Renal cortical epithelial cell (primary cell): ENCODE measurements at places on chromosomes 2 and 18.

- DNase-seq = no peak
Measured at GRCh38 chr2:104909317-104909716, 55.4 kb downstream of the POU3F3 start.

DNA sequence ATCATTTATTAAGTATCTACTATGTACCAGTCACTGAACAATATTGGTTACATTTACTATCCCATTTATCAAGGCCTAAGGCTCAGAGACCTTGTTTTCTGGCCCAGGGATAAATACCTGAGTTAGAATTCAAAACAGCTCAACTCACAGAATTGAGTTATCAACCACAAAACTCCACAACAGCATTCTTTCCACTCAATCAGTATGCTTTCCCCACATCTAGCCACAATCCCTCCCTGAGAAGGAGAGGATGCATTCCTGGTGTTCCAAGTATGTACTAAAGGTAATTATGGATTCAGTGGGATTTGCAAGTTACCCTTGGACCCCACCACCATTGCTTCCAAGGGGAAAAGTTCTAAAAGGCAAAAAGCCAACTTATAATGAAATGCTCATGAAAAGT lies 104.2 kb upstream of the PID1 start:
- peak; percentile 30 for DNase-seq

DNA sequence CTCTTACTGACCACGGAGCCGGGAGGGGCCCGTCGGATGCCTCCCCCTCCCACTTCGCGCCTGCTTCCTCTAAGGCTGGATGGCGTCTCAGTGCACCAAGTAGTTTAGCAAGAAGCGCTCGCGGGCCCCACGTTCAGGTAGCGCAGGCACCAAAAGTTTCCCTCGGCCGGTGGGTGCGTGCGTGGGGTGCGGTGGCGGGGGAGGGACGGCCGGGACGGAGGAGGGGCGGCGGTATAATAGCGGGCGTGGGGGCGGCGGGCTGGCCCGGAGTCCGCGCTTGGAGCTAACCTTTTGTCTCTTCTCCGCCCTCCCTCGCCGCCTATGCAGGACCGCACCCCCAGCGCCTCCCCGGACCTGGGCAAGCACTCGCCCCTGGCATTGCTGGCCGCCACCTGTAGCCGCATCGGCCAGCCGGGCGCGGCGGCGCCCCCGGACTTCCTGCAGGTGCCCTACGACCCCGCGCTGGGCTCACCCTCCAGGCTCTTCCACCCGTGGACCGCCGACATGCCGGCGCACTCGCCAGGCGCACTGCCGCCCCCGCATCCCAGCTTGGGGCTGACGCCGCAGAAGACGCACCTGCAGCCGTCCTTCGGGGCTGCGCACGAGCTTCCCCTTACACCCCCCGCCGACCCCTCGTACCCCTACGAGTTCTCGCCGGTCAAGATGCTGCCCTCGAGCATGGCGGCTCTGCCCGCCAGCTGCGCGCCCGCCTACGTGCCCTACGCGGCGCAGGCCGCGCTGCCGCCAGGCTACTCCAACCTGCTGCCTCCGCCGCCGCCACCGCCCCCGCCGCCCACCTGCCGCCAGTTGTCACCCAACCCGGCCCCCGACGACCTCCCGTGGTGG lies 1.0 kb downstream of the SP5 start:
- DNase-seq = no peak

GRCh38 chr18:22550861-22551260 lies 133.1 kb upstream of the CTAGE1 start:
- no peak for DNase-seq

- no peak for DNase-seq
Measured at GRCh38 chr2:46344706-46345105, 47.5 kb downstream of the EPAS1 start.

DNA sequence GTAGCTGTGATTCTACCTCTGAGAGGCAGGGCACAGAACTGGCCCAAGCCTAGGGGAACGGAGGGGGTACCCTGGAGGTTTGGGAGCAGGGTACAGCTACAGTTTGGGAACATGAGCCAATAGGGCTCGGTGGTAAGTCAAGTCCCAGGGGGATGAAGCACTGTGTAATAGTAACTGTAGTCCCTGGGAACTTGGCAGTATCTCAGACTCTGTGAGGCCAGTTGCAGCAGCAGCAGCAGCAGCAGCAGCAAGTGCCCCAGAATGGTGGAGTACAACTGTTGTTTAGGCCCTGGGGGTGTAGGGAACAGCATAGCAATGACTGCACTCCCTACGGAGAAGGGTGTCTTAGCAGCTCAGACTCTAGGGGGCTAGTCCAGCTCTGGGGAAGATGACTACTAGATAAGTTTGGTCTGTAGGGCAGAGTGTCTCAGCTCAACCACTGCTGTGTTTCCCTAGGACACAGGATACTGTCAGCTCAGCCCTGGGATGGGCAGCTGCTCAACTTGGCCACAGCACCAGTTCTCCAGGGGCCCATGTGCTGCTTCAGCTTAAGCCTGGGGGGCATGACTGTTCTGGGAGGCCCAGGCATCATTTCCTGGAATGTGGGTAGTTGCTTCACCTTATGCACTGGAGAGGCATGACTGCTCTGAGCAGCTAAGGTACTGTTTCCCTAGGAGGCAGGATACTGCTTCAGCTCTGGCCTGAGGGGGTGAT lies 20.5 kb downstream of the CARF start:
- peak; percentile 80 for DNase-seq

GRCh38 chr2:182784777-182785176 lies 68.7 kb downstream of the DNAJC10 start:
- DNase-seq = peak; percentile 68

DNA sequence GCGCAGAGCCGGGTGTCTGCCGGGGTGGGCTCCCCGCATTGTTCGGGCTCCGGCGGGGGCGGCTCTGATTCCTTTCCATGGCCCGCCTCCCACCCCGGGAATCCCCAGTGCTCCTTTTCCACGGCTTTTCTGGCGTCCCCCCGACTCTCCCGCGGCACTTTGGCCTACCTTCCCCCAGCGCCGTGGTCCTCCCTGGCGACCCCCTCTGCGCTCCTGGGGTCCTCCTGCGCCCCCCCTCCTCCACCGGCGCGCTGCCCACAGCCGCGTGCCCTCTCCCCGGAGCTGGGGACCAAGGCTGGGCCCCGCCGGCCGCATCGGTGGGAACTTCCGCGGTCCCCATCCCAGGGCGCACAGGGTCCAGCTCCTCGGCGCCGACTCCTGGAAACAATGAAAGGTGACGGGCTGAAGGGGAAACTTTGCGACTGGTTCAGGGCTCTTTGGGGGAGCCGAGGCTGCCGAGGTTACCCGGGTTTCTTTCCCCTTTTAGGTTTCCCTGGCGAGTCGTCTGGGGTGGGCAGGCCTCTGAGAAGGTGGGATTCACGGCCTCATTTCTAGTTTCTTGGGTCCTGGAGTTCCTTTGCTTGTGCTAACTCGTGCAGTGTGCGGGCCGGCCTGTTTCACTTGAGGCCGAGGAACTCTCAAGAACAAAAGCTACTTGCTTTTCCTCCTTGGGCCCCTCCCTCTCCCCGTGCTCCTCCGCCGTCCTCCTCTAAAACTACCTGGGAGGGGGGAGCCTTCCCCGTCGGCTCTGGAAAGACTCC lies 2.2 kb downstream of the TGIF1 start:
- no peak for DNase-seq

GRCh38 chr18:79911344-79912270 lies 39.8 kb downstream of the SLC66A2 start:
- no peak for DNase-seq

- DNase-seq = no peak
Measured at GRCh38 chr2:54422072-54422581, 34.0 kb upstream of the SPTBN1 start.

- peak; percentile 35 for DNase-seq
Measured at GRCh38 chr18:286515-287310, 18.9 kb upstream of the THOC1 start.

- peak; percentile 30 for DNase-seq
Measured at GRCh38 chr2:238970553-238971081, 122.7 kb downstream of the TWIST2 start.

- DNase-seq = peak; percentile 57
Measured at GRCh38 chr18:68660354-68661183, 54.3 kb downstream of the TMX3 start.

DNA sequence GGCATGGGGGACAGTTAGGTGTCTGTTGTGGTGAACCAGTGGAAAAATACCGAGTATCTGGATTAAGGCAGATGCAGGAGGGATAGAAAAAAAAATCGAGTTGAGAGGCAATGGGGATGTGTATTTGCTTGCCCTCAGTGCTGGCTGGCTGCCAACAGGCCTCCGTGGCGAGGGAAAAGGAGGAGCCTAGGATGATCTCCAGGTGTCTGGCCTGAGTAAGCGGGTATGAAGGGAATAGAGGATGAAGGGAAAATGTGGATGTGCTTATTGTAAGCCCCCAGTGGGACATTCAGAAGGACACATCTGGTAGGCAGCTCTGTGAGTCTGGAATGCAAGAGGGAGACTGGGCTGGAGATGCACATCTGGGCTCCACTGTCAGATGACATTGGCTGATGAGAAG lies 22.8 kb downstream of the KCNS3 start:
- no peak for DNase-seq

DNA sequence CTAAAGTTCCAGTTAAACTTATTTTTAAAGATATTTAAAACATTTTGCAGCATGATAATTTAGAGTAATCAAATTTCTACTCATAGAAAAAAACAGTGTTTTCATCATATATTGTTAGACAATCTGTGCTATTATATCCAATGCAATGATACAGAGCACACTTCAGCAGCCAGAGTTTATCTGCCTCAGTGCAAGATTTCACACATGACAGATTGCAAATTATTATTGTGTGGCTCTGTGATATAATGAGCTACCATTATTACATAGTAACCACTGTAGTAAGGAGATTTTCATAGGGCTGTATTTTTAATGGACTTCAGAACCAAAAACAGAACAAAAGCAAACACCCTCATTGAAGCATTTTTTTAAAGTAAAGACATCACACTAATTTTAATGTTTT lies 762.4 kb downstream of the DSC3 start:
- DNase-seq = no peak

DNA sequence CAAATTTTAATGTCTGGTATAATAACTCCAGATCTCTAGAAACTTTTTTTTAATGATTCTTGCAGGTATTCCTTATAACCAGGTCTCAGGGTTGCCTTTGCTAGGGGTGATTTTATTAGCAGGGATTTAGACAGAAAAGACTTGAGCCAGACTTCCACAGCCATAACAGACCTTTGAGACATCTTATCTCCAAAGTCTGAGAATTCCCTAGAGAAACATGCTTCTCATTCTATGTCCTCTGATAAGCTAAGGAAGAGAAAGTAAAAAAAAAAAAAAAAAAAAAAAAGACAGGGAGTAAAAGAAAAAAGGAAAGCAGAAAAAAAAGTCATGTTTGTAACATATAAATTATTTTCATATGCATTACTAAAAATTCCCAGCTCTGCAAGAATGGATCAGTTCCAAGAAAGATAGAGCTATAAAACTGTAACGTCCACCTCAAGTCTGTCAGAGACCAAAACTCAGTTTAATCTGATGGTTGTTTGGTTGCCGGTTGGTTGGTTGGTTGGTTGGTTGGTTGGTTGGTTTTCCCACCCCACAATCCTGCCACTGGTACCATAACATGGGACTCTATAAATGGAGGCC lies 153.8 kb downstream of the COL6A3 start:
- DNase-seq = no peak

GRCh38 chr18:75854174-75854573 lies 426.7 kb upstream of the SMIM21 start:
- DNase-seq = no peak

DNA sequence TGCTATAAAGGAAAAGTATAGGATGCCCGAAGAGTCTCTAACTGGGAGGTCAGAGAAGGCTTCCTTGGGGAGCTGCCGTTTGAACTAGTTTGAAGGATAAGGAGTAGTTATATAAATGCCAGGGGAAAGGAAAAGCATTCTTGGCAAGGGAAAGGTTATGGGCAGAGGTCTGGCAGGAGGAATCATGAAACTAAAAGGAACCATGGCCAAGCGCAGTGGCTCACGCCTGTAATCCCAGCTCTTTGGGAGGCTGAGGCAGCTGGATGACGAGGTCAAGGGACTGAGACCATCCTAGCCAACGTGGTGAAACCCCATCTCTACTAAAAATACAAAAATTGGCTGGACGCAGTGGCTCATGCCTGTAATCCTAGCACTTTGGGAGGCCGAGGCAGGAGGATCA lies 100.6 kb upstream of the MSH2 start:
- no peak for DNase-seq

DNA sequence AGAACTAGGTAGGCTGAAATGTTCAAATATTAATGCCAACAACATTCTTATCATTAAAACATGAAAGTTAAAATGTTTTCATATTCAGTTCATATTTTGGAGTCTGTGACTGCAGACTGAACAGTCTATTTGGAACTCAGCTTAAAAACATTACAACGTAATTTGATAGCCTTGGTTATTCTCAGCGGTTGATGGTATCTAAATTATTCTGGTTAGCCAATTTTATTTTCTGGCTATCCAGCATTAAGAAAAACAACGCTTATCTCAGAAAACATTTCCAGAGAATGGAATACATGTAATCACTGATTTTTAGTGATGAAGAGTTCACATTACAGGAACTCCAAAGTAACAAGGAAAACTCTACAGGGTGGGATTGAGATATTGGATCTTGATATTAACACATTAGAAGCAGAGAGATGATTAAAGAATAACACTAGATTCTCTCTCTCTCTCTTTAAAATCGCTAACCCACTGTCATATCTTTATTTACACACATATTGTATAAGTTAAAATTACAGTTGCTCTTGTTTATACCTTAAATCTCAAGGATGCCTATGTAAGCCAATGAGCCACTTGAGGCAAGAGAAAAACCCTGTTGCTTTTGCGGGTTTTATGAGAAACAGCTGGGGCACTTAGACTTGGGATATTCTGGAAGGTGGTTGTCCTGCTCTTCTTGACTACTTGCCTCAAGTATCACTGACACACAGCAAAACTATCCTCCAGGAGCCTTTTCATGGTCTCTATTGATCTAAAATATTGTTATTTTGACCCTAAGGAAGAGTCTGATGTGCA lies 84.9 kb downstream of the ICOS start:
- DNase-seq = no peak

DNA sequence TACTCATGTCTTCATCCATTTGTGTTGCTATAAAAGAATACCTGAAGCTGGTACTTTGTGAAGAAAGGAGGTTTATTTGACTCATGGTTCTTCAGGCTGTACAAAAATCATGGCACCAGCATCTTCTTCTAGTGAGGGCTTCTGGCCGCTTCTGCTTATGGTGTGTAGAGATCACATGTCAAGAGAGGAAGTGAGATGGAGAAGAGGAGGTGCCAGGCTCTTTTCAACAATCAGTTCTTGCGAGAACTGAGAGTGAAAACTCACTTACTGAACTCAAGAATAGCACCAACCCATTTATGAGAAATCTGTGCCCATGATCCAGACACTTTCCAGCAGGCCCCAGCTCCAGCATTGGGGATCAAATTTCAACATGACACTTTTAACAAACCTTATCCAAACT lies 30.0 kb upstream of the BARD1 start:
- DNase-seq = no peak

DNA sequence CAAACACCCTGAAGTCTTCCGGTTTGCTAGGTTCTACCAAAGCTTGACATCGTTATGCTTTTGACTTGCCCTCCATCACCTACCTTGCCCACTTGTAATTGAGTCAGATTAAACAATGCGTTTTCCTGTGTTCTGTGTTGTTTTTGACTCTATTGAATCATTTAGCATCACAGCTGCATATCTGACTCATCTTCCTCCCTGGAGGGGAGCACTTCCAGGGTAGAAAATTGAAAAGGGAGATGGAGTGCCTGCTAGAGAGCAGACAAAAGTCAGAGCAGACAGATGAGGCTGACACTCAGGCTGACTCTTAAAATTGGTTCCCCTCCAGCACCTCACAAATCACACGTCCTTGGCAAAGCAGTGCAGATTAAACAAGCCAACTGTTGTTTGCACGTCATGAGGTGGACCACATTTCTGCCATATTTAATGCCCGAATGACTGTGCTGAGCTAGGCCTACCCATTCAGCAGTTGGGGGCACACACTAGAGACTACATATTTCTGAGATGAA lies 2.2 kb downstream of the MPP4 start:
- peak; percentile 54 for DNase-seq
